ENCODE measurements at places on chromosomes 2 and 18. TPM values are rescaled to one million over a fixed set of nuclear protein-coding genes. Genes with fewer than 3 reads are reported as not detected.
A peak's percentile ranks its signal among the peaks of the same experiment; 100 is the strongest.

Gene TTC31
- total RNA-seq: 9.2 TPM

Gene ASPRV1
- 0.28 TPM for total RNA-seq

Gene PDE1A
- total RNA-seq: 0.90 TPM

Gene FSIP2
- under 0.01 TPM for total RNA-seq

Gene PLCL1
- 0.18 TPM for total RNA-seq

DNA sequence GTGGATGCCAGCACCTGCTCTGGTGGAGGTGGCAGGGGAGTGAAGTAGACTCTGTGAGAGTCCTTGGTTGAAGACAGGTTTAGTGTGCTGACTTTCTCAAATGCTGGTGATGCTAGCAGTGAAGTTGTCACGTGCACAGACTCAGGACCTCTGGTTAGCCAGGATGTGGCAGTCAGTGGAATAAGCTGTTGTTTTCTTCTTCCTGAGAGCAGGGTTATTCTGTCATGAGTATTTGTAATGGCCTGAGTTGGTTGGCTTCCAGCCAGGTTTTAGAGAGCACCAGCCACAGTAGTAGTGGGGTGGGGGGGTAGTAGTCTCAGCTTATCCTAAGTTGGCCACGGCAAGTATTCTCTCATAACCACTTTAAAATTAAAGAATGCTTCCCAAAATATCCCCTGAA, 238.5 kb upstream of the FBXO11 start:
- H3K36me3 ChIP-seq: no peaks in the 10 kb centered on the region
- no peak overlapping the region for H3K4me3 ChIP-seq
- no peak overlapping the region for H3K27ac ChIP-seq
- DNase-seq: no peak

- no peak overlapping the region for H3K4me3 ChIP-seq
- DNase-seq: no peak
- no peak overlapping the region for H3K27ac ChIP-seq
- H3K4me1 ChIP-seq: 0 out of 2 replicates have a peak, but pooled peaks cover 4% of the 10 kb centered on the region
- H3K27me3 ChIP-seq: no peaks in the 10 kb centered on the region
These were observed 15.2 kb downstream of the PRELID3A start for GRCh38 chr18:12422936-12423335.

DNA sequence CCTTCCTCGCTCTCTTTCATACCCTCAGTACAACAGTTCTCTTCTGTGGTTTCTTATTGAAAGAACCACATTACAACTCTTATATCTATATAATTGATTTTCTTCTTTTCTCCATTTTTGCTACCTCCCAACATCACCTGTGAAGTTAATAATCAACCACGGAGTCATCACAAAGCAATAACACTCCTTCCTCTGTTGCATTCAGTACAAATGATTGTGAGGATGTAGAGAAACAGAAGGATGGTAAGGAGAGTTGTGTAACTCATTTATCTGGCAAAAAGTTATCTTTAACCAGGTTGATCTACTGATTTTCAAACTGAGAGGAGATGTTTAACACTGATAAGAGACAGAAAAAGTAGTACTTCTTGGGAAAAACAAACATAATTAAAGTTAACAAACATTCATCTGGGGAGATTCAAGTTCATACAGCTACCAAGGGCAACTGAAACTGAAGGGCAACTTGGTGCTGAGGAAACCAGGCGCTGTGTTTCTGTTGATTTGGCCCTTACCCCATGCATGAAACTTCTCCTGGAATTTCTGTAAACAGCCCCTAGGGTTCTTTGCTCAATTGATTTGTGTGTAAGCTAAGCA, 14.2 kb downstream of the IDH1 start:
- no peak overlapping the region for H3K4me3 ChIP-seq
- H3K36me3 ChIP-seq: peaks cover 16% of the 10 kb centered on the region
- no peaks in the 10 kb centered on the region for H3K4me1 ChIP-seq
- DNase-seq: no peak
- no peaks in the 10 kb centered on the region for H3K27me3 ChIP-seq
- H3K27ac ChIP-seq: no peak overlapping the region

GRCh38 chr2:133660510-133660909, 92.2 kb upstream of the NCKAP5 start:
- DNase-seq: no peak
- H3K36me3 ChIP-seq: no peaks in the 10 kb centered on the region
- no peak overlapping the region for H3K4me3 ChIP-seq
- H3K27ac ChIP-seq: no peak overlapping the region

DNA sequence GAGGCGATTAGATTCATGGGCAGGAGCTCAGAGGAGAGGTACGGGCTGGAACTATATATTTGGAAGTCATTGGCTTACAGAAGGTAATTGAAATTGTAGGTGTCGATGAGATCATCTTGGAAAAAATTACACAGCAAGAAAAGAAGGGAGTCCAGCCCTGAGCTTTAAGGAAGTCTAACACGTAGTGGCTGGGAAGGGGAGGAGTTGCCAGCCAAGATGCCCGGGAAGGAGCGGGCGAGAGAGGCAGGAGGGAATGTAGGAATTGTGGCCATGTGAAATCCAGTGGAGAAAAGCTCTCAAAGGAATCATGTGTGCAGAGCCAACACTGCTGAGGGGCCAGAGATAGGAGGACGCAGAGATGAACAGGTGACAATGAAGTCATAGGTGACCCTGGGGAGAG, 25.6 kb upstream of the SCYGR1 start:
- H3K36me3 ChIP-seq: no peaks in the 10 kb centered on the region
- no peaks in the 10 kb centered on the region for H3K27me3 ChIP-seq
- DNase-seq: no peak
- H3K27ac ChIP-seq: no peak overlapping the region
- no peak overlapping the region for H3K4me3 ChIP-seq

DNA sequence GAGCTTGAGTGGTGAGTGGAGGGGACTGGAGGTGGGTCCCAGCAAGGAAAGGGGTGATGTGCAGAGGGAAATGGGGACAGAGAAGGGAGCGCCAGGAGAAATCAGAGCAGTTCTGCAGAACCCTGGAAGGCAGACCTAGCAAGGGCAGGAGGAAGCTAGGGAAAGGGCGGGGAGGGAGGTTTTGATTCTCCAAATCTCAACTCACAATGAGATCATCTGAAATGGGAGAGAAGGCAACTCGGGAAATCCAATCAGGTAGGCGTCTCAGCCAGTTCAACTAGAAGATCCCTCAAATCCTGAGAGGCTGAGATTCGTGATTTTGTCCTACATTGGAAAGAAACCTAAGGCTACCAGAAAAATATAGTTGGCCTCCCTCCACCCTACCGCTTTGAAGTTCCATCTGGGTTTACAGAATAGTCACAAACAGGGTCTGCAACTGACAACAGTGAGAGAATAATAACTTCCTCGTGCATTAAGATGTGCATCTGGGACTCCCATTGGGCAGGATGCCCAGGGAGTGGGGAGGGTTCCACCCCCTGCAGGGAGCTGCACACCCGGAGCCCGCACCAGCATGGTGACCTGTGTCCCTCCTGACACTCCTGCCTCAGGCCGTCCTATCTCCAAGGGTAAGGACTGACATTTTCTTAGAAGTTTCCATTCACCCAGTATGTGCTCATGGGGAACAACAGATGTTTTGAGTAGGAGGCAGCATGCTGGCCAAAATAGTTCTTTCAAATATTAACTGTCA, 113.3 kb upstream of the ODC1 start:
- no peaks in the 10 kb centered on the region for H3K4me1 ChIP-seq
- no peak overlapping the region for H3K27ac ChIP-seq
- DNase-seq: no peak
- no peaks in the 10 kb centered on the region for H3K27me3 ChIP-seq
- H3K36me3 ChIP-seq: 0 out of 2 replicates have a peak, but pooled peaks cover 3% of the 10 kb centered on the region

- peaks cover 25% of the 10 kb centered on the region for H3K4me1 ChIP-seq
- peak; percentile 100 for DNase-seq
- H3K36me3 ChIP-seq: peaks cover 3% of the 10 kb centered on the region
- peak overlapping the region; percentile 86 for H3K27ac ChIP-seq
These were observed 13.8 kb downstream of the MLPH start for GRCh38 chr2:237500681-237501424.

GRCh38 chr2:198096002-198096401, 291.6 kb downstream of the PLCL1 start:
- H3K4me3 ChIP-seq: no peak overlapping the region
- no peaks in the 10 kb centered on the region for H3K4me1 ChIP-seq
- no peaks in the 10 kb centered on the region for H3K36me3 ChIP-seq
- no peak for DNase-seq
- no peak overlapping the region for H3K27ac ChIP-seq
- no peaks in the 10 kb centered on the region for H3K27me3 ChIP-seq

- peak; percentile 89 for DNase-seq
- H3K4me3 ChIP-seq: no peak overlapping the region
- H3K27me3 ChIP-seq: no peaks in the 10 kb centered on the region
- no peaks in the 10 kb centered on the region for H3K36me3 ChIP-seq
- H3K27ac ChIP-seq: no peak overlapping the region
- peaks cover 2% of the 10 kb centered on the region for H3K4me1 ChIP-seq
These were observed 136.7 kb downstream of the EML6 start for GRCh38 chr2:54859997-54860701.

DNA sequence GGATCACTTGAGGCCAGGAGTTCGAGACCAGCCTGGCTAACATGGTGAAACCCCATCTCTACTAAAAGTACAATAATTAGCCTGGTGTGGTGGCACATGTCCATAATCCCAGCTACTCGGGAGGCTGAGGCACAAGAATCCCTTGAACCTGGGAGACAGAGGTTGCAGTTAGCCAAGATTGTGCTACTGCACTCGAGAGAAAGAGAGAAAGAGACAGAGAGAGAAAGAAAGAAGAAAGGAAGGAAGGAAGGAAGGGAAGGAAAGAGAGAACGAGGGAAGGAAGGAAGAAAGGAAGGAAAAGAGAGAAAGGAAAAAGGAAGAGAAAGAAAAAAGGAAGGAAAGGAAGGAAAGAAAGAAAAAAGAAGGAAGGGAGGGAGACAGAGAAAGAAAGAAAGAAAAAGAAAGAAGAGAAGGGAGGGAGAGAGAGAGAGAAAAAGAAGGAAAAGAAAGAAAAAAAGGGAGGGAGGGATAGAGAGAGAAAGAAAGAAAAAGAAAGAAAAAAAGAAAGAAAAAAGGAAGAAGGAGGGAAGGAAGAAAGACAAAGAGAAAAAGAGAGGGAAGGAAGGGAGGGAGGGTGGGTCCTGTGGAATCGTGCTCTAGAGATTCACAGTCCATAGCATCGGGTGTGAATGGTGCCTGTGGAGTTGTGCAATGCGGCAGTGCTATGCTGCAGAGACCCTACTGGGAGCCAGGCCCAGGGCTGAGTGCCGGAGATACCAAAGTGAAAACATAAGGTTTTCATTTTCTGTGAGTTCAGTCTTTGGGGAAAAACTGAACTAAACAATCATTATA, 4.6 kb upstream of the SDC1 start:
- DNase-seq: no peak
- no peaks in the 10 kb centered on the region for H3K36me3 ChIP-seq
- H3K27ac ChIP-seq: no peak overlapping the region

DNA sequence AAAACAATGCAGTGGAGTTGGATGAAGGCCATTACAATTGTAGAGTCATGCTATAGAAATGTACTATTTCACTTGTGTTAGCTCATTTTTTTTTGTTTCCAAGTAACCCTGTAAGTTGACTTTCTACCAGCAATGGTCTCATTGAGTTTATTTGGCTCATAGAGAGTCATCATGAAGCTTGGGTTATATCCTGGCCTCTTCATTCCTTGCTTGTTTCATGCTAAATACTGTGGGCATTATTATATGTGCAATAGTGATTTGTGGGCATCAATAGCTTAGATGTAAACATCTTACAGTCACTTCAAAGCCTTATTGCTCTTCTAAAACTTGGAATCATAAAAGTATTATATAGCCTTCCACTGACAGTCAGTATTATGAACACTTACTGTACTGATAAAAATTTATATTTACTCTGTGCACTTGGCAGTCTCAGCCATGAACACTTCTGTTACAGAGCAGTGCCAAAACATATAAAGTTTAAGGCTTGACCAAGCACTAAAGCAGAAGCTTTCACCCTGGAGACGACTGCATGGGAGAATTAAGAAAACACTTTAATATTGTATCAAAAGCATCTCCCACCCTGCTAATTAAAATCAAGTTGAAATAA, 751.2 kb downstream of the SATB2 start:
- H3K4me3 ChIP-seq: no peak overlapping the region
- DNase-seq: peak; percentile 6
- H3K36me3 ChIP-seq: no peaks in the 10 kb centered on the region

DNA sequence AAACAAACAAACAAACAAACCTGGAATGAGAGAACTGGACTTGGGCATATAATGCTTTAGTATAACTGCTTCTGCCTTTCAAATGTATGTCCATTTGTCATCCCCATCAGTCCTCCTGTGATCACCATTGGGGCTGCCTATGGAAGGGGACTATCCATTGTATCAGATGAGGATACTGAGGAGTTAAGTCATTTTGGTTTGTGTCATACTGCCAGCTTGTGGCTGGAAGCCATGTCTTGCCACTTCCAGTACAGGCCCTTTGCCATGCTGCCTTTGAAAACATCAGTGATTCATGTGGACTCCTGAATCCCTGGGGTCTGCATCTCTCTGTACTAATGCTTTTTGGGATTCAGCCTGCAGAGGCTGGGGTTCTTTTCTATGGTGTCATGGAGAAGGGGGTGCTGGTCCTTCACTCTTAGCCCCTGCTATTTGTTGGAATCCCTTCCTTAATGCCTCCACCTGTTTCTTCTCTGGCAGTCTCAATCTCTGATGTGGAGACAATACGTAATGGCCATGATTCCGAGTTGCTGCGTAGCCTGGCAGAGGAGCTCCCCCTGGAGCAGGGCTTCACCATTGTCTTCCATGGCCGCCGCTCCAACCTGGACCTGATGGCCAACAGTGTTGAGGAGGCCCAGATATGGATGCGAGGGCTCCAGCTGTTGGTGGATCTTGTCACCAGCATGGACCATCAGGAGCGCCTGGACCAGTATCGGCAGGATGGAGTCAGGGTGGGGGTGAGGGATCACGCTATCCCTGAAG, 10.6 kb downstream of the PLCD4 start:
- H3K36me3 ChIP-seq: no peaks in the 10 kb centered on the region
- H3K27me3 ChIP-seq: no peaks in the 10 kb centered on the region
- no peaks in the 10 kb centered on the region for H3K4me1 ChIP-seq
- no peak overlapping the region for H3K4me3 ChIP-seq
- H3K27ac ChIP-seq: no peak overlapping the region
- DNase-seq: no peak

- peaks cover 4% of the 10 kb centered on the region for H3K4me1 ChIP-seq
These were observed 24.0 kb downstream of the LYPD6B start for GRCh38 chr2:149062531-149062930.

GRCh38 chr2:85678377-85678776, 10.4 kb upstream of the SFTPB start:
- H3K4me1 ChIP-seq: 0 out of 2 replicates have a peak, but pooled peaks cover 1% of the 10 kb centered on the region
- H3K4me3 ChIP-seq: no peak overlapping the region
- no peaks in the 10 kb centered on the region for H3K36me3 ChIP-seq
- H3K27me3 ChIP-seq: peaks cover 2% of the 10 kb centered on the region
- H3K27ac ChIP-seq: no peak overlapping the region

DNA sequence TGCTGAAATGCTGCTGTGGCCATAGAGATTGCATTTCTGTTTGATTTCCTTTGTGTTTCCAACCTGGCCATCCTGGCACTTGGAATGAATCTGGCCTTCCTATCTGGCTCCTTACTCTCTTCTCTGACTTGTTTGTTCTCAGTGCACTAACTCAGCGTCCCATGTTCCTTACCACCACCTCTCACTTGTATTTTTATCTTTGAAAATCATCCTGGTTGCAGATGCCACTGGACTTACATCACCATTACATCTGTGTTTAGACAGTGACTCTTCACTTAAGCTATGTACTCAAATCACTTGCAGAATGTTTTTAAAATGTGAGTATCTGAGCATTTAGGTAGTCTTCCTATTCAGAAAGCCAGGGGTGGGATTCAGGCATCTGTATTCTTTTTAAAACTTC, 239.5 kb downstream of the WDR7 start:
- peak overlapping the region; percentile 88 for H3K27ac ChIP-seq
- peaks cover 8% of the 10 kb centered on the region for H3K4me1 ChIP-seq
- peak; percentile 96 for DNase-seq
